ENCODE measurements at places on chromosomes 2 and 18.
A peak's percentile ranks its signal among the peaks of the same experiment; 100 is the strongest.

- no peak for DNase-seq
Measured at GRCh38 chr18:7558769-7559168, 8.3 kb upstream of the PTPRM start.

GRCh38 chr2:96264656-96265348 lies 995 bp downstream of the TMEM127 start:
- peak; percentile 60 for DNase-seq

GRCh38 chr2:68931799-68932198 lies 20.9 kb downstream of the GKN2 start:
- no peak for DNase-seq

GRCh38 chr2:241209271-241209670 lies 20.8 kb downstream of the ANO7 start:
- no peak for DNase-seq

DNA sequence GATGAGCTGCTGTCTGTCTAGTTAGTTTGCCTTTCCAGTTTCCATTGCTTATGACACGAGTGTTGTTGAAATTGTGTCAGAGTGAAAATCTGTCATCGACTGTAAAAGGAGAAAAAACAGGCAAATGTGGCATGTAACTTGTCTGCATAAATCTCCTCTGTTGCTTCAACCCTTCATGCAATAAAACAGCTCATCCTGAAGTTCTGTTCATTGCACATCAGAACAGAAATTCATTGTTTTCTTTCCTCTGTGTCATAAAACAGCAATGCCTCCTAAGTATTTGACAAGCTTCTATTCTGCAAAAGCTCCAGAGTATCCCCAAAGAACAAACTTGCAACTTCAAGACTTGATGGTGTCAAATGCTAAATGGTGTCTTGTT lies 432.1 kb downstream of the MEIS1 start:
- no peak for DNase-seq

- DNase-seq = no peak
Measured at GRCh38 chr2:70663411-70663810, 104.6 kb downstream of the ADD2 start.

GRCh38 chr2:28696261-28696660 lies 55.4 kb upstream of the PPP1CB start:
- no peak for DNase-seq

DNA sequence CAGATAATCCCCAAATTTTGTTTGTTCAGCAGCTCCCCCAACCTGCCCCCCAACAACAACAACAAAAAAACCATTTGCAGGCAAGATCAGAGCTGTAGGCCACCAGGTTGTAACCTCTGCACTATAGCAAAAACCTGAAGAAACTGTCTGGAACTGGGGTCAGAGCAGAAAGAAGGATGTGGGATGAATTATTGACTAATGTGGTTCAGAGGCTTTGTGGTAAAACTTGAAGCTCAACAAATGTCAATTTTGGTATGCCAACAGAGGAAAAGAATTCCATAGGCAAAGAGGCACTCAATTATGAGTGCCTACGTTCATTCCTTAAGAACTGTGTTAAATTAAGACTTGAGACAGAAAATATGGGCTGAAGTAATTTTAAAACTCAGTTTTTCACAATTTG lies 255.1 kb downstream of the STK39 start:
- DNase-seq = no peak

- DNase-seq = no peak
Measured at GRCh38 chr2:116804901-116805300, 1009.6 kb upstream of the DDX18 start.

GRCh38 chr2:142217804-142218203 lies 87.0 kb upstream of the LRP1B start:
- no peak for DNase-seq

GRCh38 chr18:45690975-45691815 lies 32.8 kb upstream of the SLC14A1 start:
- peak; percentile 85 for DNase-seq

GRCh38 chr2:149799013-149799705 lies 211.6 kb upstream of the MMADHC start:
- DNase-seq = peak; percentile 22

DNA sequence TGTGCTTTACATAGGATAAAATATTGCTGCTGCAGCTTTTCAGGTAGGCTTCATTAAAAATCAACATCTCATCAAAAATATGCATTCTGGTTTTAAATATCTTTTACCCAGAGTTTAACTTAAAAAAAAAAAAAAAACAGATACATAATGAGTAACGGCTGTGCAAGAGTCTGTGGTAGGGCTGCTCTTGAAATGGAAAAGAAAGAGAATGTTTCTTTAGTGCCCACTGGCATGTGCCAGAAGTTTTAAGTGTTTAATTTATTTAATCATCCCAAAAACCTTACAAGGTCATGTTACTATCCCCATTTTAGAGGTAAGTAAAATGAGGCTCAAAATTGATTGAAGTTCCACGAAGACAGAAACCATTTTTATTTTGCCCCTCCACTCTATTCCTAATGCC lies 92.1 kb downstream of the SLC8A1 start:
- DNase-seq = no peak

GRCh38 chr18:11019295-11020105 lies 129.9 kb downstream of the PIEZO2 start:
- DNase-seq = no peak

DNA sequence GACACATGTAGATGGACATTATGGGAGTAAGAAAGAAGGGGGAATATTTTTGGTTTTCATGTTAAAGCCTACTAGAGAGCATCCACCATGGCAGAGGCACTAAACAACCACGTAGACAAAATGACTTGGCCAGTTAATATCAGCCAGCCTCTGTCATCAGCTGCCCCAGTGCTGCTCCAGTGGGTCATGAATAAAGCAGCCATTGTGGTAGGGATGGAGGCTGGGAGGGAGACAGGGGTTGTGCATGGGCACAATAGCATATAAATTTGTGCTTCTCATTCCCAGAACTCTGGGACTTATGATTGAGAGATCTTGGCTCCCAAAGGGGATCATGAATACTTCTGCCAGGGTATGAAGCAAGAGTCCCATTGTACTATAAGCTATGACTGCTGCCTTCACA lies 31.1 kb upstream of the CXCR4 start:
- DNase-seq = no peak

GRCh38 chr2:59282374-59283057 lies 1041.4 kb upstream of the FANCL start:
- DNase-seq = no peak

DNA sequence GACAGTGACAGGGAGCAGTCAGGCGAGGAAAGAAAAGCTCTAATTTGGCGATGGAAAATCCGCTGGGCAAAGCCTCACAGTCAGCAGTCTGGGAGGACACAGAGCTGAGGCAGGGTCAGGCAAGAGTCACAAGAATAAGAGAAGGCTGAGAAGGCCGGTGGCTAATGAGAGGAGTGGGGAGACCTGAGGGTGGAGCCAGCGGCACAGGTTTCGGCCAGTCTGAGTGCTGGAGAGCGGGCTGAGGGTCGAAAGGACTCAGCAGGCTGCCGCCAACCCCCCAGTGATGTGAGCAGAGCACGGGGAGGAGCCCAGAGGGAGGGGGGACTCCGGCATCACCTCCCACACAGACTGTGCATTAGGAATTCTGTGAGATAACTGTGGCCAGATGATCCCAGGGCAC lies 500.6 kb upstream of the MYT1L start:
- peak; percentile 13 for DNase-seq

DNA sequence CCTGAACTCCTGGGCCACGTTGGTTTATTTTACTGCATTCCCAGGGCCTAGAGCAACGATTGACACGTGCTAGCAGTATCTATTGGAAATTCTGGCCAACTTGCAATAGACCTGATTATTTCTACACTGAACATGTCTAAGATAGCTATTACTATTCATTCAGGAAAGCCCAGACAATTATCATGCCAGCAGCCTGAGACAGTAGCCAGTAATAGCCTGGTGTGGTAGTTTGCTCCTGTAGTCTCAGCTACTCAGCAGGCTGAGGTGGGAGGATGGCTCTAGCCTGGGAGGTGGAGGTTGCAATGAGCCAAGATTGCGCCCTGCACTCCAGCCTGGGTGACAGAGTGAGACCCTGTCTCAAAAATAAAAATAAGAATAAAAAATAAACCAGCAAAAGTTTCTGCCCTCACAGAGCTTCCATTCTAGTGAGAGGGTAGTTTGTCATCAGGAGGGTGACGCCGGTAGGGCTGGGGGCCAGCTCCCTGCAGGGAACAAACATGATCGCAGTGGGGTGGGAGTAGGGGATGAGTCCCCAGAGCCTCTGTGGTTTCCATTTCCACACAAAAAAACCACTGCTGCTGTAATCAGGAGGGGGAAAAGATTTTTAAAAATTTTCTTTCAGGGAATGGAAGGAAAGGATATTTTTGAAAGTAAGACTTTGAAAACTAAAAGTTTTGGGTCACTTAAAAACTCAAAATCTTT lies 4.3 kb downstream of the CASP8 start:
- DNase-seq = no peak

DNA sequence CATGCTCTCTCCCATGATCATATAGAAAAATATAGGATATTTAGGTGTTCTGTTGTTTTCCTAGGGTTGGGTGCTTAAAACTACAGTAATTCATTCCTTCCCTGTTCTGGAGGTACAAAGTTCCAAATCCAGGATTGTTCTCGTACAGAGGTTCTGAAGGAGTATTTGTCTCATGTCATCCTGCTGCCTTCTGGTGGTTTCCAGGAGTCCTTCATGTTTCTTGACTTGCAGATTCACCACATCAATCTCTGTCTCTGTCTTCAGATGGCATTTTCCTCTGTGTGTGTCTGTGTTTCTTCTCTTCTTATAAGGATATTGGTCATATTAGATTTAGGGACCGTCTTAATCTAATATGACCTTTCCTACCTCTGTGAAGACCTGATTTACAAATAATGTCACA lies 397.9 kb downstream of the NYAP2 start:
- DNase-seq = no peak

DNA sequence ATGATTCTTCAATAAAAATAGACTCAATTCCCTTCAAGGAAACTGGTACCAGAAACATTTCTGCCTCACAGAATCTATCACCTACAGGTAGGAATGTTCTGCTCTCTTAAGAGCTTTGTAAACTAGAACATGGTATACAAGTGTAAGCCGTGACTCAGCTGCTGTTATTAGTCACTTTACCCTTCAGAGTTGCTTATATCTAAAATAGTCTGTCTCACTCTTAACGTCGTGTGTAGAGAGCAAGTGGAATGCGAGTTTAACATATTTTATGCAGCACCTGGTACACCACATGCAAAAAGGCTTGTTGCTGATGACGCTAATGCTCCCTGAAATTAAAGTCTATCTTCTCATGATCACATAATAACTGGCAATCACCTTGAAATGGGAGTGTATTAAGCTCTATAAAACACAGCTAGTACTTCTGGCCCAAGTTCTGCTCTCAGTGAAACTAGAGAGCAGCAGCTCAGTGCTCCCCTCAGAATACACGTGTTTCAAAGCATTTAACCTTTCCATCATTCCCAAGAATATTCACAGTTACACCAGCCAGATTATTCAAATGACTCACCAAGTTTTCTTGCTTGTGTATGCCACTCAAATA lies 420.0 kb downstream of the ZEB2 start:
- no peak for DNase-seq

DNA sequence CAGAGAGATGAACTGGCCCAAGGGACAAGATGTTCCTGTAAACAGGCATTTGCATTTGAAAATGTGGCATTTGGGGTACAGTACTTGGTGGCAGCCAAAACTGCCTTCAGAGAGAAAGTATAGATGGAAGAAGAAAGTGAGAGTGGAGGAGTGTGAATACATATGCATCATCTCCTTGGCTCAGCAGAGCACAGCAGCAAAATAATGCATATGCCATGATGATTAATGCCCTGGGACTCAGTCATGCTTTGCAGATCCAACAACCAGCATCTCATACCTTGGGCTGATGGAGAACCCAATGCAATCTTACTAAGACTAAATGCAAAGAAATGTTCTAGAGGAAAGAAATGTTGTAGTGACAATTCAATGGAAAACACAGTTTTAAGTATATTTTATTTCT lies 29.7 kb upstream of the CYTIP start:
- no peak for DNase-seq

DNA sequence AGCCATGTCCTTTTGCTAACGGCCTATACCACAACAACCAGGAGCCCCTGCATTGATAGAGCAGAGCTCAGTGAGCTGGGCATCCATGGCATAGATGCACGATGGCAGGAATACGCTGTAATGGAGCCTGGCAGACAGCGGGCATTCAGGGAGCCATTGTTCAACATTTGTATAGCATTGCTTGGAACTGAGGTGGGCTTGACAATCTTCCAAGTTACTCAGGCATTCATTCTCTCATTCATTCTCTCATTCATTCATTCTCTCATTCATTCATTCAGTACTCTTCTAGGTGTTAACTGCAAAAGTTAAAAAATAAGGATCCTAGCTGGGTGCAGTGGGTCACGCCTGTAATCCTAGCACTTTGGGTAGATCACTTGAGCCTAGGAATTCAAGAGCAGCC lies 62.7 kb downstream of the MYOM1 start:
- no peak for DNase-seq

DNA sequence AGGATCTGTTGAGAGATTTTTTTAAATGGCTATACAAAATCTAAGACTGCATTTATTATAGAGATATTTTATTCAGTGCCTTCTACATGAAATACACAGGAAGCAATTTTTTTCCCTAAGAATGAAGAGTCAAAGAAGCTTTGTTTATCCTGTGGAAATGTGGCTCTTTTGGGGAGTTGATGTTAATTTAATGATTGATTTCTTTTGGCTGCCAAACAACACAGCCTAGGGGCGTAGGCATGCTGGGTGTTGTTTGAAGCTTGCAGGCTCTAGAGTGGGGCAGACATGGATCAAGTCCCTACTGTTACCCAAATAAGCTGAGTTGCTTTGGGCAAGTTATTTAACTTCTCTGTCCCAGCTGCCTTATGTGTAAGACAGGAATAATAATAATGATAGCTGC lies 21.1 kb upstream of the PLEK start:
- DNase-seq = no peak

- DNase-seq = no peak
Measured at GRCh38 chr2:85326406-85327159, 1.2 kb downstream of the TGOLN2 start.

DNA sequence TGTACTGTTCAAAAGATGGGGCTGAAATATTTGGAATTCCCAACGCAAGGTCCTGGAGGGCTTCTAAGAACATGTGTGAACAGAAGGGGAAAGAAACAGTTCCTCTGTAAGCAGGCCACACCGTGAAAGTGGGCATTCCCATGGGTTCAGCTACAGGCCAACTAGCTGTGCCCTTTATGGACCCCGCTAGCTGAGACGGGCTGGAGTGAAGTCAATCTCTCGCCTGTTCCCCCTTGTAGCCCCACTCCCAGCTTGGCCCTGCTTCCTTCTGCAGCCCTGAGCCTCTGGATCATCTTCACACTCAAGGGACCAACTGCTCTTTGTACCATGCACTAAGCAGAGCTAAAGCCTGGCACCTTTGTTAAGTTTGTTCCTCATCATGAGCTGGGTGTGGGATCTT lies 55.4 kb downstream of the POLR1A start:
- peak; percentile 12 for DNase-seq

GRCh38 chr2:186522450-186522849 lies 36.4 kb downstream of the ZC3H15 start:
- no peak for DNase-seq

GRCh38 chr18:29160170-29160569 lies 983.2 kb upstream of the CDH2 start:
- no peak for DNase-seq

Data from femur (tissue), 1 donor.